Stimulated activated CD8-positive, alpha-beta memory T cell treated with anti-CD3 and anti-CD28 coated beads, Interleukin-2, amount 100 ng/mL, for 1 hour (primary cell): ENCODE measurements at places on chromosomes 7 and 10.

DNA sequence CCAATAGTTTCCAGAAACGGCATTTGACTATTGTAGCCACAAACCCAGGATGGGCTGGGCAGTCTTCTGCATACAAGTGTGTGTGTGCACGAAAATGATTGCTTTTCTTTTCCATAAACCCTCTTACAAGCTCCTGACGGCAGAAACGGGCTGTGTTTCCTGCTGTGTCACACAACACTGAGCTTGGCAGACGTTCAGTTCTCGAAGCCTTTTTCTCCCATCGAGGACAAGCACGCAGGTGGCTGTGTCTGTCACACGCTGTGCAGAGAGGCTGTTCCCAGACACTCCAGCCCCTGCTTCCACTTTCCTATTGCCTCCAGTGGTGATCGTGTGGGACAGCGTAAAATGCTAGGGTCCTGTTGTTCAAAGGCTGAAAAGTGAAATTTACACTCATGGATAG, 32.1 kb downstream of the RBAK start:
- no peak for DNase-seq

- DNase-seq: no peak
These were observed 1092.4 kb downstream of the LRMDA start for GRCh38 chr10:76523791-76524351.

DNA sequence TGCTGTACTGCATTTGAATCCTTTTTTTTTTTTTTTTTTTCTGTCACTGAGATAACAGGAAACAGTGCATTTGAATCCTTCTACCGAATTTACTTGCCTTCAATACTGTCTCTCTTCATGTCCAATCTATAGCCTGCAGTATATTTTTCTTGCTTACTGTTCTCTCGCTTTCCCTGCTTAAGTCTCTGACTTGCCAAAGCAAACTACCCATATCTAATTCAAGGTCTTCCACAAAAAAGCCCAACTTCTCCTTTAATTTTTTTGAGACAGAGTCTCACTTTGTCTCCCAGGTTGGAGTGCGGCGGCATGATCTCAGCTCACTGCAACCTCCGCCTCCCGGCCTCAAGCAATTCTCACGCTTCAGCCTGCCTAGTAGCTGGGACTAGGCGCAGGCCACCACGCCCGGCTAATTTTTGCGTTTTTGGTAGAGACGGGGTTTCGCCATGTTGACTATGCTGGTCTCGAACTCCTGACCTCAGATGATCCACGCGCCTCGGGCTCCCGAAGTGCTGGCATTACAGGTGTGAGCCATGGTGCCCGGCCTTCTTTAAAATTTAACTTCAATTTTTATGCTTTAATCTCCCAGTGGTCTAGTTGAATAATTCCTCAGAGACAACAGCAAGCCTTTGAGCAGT, 882 bp downstream of the PDCD11 start:
- no peak for DNase-seq

DNA sequence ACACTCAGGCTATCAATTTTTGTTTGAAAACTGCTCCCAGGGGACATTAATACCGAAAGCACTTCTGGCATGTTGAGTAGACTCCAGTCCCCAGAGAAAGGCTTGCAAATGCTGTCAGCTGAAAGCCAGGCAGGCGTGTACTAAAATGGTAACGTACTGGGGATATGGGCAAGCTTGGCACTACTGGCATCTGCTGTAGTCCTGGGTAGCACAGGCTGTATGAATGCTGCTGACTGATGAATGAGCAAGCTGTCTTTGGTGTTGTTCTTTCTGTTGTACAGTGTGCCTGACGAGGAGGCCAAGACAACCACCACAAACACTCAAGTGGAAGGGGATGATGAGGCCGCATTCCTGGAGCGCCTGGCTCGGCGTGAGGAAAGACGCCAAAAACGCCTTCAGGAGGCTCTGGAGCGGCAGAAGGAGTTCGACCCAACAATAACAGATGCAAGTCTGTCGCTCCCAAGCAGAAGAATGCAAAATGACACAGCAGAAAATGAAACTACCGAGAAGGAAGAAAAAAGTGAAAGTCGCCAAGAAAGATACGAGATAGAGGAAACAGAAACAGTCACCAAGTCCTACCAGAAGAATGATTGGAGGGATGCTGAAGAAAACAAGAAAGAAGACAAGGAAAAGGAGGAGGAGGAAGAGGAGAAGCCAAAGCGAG, 53.5 kb upstream of the AGBL3 start:
- DNase-seq: no peak

DNA sequence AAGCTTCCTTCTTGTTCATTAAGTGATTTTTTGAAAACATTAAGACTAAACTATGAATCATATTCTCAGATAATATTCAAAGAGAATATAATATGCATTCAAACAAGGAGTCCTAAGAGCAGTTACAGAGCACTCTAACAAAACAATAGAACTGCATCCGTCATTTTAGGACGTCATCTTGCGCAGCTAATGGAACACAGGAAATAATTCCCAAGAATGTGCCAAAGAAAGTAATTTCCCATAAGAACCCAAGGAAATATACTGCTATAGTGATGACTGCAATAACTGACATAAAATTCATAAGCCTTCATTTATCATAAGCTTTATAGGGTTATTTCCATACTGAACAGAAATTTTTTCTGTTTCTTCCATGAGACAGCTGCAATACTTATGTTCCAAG, 28.3 kb upstream of the CASD1 start:
- DNase-seq: no peak

- no peak for DNase-seq
These were observed 41.2 kb upstream of the SLC35G1 start for GRCh38 chr10:93852476-93853095.

DNA sequence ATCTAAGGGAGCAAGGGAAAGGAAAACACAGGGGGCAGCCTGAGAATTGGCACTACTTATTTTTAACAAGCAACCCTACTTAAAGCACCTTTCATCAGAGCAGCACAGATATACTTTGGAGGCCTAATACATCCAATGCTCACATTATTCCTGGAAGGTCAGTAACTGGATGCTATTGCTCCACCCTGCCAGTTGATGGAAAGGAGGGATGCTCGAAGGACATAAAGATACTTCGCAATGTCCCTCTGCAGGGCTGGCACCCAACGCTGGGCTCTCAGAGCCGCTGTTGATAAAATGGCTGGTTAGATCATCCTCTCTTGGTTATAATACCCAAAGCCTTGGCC, 307.9 kb upstream of the AOAH start:
- no peak for DNase-seq

DNA sequence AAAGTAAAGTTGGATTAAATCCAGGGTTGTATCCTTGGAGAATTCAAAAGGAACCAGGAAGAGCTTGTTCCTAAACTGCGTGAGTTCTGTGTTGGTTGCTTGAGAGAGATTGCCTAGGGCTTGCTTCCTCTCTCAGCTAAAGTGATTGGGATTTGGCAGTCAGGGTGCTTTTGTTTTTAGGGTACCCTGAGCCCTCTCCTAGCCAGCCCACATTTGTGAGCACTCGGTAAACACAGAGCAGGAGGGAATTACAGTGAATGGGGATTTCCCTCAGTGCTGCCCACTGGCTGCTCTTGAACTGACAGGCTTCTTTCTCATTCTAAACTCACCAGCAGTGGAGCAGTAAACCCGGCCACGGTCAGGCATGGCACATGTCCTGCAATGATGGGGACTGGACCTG, 146.9 kb downstream of the TPST1 start:
- DNase-seq: no peak

- DNase-seq: no peak
These were observed 272.3 kb downstream of the CNTNAP2 start for GRCh38 chr7:146388928-146389327.

- DNase-seq: no peak
These were observed 6.1 kb upstream of the LAMB4 start for GRCh38 chr7:108136191-108136688.

DNA sequence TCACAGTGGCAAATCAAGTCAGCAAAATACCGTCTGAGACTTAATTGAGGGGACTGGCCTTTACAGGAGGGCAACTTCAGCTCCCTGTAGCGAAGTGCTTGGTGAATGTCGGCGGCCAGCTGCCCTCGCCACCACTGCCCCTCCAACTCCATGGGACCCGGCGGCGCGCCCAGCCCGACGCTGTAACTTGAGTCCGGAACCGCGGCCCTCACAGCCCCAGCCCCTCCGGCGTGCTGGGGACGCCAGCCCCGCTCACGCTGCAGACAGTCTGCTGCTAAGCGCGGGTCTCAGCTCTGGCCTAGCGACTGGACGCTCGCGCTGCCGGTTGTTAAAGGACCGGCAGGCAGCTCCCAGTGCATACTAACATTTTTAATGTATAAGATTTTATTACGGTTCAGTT, 113.4 kb upstream of the NUPR2 start:
- no peak for DNase-seq

DNA sequence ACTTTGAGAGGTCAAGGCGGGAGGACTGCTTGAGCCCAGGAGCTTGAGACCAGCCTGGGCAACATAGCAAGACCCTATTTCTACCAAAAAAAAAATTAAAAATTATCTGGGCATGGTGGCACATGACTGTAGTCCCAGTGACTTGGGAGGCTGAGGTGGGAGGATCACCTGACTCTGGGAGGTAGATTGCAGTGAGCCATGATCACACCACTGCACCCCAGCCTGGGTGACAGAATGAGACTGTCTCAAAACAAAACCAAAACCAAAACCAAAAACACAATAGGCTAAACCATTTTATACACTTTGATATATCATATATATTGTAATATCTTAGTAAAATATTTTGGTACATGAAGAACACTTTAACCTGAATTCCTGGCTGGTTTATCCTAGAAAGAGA, 101.6 kb downstream of the RAPGEF5 start:
- no peak for DNase-seq

- no peak for DNase-seq
These were observed 273.2 kb downstream of the CDK14 start for GRCh38 chr7:90869335-90869734.

GRCh38 chr10:87547734-87548311, 43.1 kb downstream of the MINPP1 start:
- no peak for DNase-seq

GRCh38 chr10:86091216-86091615, 275.4 kb downstream of the GRID1 start:
- no peak for DNase-seq

DNA sequence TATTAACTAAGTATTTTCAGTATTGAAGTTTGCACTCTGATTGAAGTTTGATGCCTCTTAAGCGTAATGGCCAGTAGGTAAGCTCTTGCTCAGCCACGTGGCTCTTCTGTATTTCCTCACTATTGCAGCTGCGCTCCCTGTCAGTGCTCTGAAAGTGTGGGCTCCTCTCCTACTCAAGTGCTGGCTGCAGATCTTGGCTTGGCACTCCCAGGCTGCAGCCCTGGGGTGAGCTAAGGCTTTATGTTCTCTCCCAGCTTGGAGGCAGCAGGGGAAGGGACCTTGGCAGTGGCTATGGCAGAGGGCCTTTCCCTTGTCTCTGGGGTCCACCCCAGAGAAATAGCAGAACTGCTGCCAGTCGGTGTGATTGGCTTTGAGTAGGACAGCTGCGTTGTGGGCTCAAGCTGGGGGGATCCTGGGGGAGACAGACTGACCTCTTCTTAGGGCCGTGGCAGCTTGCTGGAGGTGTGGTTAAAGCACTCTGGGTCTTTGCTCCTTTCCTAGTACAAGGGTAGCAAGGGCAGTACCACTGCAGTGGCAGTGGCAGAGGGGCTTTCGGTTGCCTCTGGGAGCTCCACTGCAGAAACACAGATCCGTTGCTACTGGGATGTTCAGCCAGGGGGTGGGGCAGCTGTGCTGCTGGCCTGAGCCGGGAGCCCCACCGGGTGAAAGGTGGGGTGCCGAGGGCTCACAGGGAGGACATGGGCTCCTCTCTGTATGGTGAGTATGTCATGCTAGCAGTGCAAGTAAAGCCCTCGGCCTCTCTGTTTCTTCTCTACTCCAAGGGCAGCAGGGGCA, 100.5 kb downstream of the GLCCI1 start:
- no peak for DNase-seq

GRCh38 chr10:31948021-31948420, 19.4 kb upstream of the ARHGAP12 start:
- no peak for DNase-seq

DNA sequence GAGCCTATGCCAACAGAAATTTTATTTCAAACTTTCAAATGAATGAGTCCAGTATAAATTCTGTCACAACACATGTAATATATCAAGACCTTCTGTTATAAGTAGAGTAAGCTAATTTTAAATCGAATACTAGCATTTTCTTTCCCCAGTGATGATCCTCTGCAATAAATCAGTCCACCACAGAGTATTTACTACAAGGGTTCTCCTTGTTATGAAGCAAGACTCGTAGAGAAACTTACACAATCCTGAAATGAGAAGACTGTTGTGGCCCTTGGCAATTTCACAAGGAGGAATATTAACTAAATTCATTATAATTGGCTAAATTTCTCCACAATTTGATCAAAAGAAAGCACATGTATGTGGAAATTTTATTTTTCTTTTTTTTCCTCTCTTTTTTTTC, 312.4 kb upstream of the DGKB start:
- no peak for DNase-seq

DNA sequence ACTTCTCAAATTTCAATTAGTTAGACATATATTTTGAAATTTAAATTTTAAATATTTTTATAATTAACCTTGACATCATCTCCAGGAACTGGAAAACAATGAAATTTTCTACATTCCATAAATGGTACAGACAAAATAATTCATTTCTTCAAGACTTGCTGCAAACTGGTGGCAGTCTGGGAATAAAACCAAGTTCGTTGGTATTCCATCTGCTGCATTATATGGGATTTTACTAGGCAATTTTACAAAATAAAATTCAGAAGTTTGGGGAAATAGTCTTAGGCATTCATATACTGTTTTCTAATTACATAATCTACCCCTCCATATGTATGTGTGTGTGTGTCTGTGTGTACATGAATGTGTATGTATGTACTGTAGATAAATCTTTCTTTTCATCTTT, 984.6 kb upstream of the KCND2 start:
- DNase-seq: no peak

GRCh38 chr7:38409531-38409930, 136.1 kb upstream of the TARP start:
- DNase-seq: no peak
